Retinal pigment epithelial cell (primary cell): ENCODE measurements at places on chromosomes 1 and 21.

- DNase-seq = no peak
These were observed 644.0 kb downstream of the PTPRC start for GRCh38 chr1:199282751-199283305.

- no peak for DNase-seq
These were observed 17.5 kb downstream of the PDE9A start for GRCh38 chr21:42670884-42671283.

DNA sequence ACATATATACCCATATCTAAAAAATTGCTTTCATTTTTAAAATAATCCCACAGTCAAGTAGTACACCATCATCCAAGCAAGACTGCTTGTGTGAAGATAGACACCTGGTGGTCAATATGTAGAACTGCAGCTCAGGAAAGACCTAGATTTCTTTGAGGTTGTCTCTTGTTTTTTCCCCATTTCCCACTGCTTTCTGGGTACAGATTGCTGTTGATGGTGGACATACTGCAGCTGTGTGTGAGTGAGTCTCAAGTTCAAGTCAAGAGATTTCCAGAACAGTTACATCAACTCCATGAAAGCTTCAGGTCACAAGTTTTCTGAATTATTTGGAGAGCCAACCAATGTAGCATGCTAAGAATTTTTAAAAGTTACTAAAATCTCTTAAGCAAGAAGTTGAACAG, 306.4 kb downstream of the DUSP10 start:
- no peak for DNase-seq

DNA sequence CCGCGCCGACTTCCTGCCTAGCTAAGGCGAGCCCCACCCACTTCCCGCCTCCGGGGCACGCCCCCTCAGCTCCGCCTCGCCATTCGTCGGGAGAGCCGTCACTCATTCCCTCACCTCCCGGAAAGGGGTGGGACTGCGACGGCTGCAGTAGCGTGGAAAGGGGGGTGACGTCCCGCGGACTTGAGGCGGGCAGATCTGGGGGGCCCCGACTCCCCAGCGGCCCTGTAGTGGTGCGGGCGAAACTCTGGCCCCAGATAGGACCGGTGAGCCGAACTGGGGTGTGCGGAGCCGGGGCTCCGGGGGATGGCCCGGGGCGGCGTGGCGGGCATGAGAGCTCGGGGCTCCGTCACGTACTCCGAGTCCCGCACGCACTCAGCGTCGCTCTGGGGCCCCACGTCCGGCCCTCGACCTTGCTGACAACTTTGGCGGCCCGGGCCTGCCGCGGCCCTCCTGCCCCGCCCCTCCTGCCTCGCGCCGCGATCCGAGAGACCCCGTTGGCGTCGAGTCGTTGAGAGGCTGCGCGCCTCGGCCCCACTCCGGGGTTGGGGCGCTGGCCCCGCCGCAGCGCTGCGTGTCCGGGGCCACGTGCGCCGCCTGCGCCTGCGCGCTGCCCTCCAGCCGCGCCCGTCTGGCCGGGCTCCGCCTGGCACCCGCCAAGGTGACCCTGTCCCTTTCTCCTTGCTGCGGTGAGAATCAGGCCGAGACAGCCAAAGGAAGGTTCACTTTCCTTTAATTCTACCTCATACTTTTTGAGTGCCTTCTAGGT, 395 bp upstream of the ENO1 start:
- peak; percentile 83 for DNase-seq

GRCh38 chr1:243740255-243740999, 109.6 kb downstream of the AKT3 start:
- peak; percentile 60 for DNase-seq

- no peak for DNase-seq
These were observed 17.3 kb downstream of the SARS1 start for GRCh38 chr1:109231066-109231465.

DNA sequence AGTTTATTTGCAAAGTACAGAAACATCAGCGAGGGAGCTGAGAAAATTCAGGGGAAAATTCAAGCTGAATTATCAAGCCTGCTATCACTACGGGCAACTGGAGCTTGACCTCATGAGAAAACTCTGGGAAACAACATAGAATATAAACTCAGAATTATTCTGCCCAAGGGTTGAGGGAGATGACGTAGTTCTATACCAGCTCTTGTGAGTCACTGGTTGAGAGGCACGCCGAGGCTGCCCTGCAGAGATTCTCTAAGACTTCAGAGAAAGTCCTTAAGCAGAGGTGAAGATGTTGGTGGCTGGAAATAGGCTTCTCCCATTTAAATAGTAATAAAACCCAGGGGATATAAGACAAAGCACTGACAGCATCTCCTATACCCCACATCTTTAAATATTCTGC, 12.3 kb downstream of the SYDE2 start:
- DNase-seq = no peak

GRCh38 chr1:38287036-38287435, 240.4 kb upstream of the POU3F1 start:
- DNase-seq = no peak

GRCh38 chr1:24909388-24909898, 20.6 kb downstream of the RUNX3 start:
- peak; percentile 40 for DNase-seq
